ENCODE measurements at places on chromosomes 13 and 19. TPM values are rescaled to one million over a fixed set of nuclear protein-coding genes. Genes with fewer than 3 reads are reported as not detected.
A peak's percentile ranks its signal among the peaks of the same experiment; 100 is the strongest.

C19orf25 gene
- 40.5 TPM for total RNA-seq

DNA sequence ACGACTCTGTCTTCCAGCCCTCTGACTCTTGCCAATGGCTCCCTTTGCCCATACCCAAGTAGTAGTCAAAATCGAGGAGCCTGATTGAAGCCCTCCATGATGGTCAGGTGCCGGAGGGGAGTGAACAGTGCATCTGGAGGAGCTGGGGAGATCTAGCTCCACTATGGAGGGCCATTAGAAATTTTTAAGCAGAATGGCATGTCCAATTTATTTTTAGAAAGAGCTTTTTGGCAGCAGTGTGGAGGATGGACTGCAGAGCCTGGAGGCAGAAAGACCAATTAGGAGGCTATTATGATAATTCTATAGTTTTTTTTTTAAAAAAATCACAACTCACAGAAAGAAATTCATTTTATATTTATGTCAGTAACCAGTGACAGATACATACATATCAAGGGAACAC lies 92.7 kb upstream of the SLC7A1 start:
- DNase-seq, result no peak
- no peaks in the 10 kb centered on the region for H3K27me3 ChIP-seq
- H3K4me3 ChIP-seq, result no peak overlapping the region
- no peak overlapping the region for H3K27ac ChIP-seq

DNA sequence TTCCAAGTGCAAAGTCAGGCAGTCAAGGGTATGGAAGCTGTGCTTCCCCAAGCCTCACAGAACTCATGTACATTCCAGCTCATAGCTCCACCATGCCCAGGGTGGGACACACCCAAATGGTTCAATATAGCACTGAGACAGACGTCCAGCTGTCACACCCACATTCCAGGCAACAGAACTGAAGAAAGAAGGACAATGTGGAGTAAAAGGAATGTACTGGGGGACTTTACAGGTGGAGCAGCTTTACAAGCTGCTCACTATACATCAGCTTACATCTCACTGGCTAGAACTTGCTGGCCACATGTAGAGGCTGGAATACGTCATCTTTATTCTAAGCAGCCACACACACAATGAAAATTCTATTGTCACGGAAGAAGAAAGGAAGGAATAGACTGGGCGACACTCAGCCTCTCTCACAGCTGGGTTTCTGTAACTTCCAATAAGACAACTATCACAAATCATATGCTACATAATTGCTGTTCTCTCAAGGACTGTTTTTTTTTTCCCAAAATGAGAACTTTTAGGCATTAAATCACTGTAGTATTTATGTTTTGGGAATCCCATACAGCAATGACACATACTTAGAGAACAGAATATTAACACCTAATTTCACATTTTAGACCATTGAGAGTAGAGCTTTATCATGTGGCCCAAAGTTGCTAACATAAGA lies 86.1 kb downstream of the KLF12 start:
- H3K4me3 ChIP-seq, result no peak overlapping the region
- peaks cover 14% of the 10 kb centered on the region for H3K4me1 ChIP-seq
- H3K36me3 ChIP-seq, result no peaks in the 10 kb centered on the region
- H3K27me3 ChIP-seq, result no peaks in the 10 kb centered on the region
- peak overlapping the region; percentile 49 for H3K27ac ChIP-seq

IGFL2 gene
- total RNA-seq, result 1.3 TPM

CBARP gene
- total RNA-seq, result 7.0 TPM

DNA sequence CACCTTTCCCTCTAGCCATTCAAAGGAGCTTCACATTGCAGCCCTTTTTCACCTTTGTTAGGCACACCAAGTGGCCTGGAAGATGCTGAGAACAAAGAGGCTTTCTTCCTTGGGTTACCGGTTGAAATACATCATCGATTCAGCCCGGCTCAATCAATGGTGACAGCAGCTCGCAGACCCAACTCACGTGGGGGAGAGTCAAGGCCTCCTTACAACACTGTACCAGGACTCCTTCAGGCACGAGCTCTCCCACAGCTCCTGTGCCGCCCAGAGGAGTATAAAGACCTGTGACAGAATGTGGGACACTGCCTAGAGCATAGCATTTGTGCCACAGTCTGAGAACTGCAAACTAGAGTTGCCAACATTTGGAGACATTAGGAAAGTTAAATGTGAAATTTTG lies 3.9 kb upstream of the LRRC63 start:
- no peak for DNase-seq
- H3K4me1 ChIP-seq, result peaks cover 6% of the 10 kb centered on the region
- no peaks in the 10 kb centered on the region for H3K36me3 ChIP-seq
- no peak overlapping the region for H3K27ac ChIP-seq
- H3K27me3 ChIP-seq, result peaks cover 31% of the 10 kb centered on the region

NRTN gene
- total RNA-seq, result 0.75 TPM

DNA sequence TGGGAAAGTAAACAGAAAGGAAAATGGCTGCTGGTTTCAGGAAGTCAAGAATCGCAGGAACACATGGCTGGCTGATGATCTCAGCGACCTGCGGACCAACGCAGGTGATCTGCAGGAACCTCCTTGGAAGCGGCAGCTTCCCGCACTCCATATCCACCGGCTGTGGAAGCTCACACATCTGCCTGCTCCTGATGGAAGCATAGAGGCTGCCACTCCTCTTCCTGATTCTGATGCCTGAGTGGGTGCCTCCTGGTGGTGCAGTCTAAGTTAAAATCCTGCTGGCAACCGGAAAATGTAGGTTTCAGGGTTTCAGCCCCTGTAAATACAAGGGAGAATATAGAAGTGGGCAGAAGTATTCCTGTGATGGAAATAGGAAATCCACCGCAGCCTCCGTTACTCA lies 75.5 kb downstream of the TNFSF13B start:
- no peaks in the 10 kb centered on the region for H3K36me3 ChIP-seq
- H3K27me3 ChIP-seq, result peaks cover 89% of the 10 kb centered on the region
- no peaks in the 10 kb centered on the region for H3K4me1 ChIP-seq
- no peak for DNase-seq
- H3K27ac ChIP-seq, result no peak overlapping the region

- no peak for DNase-seq
- H3K36me3 ChIP-seq, result no peaks in the 10 kb centered on the region
- no peaks in the 10 kb centered on the region for H3K4me1 ChIP-seq
- no peak overlapping the region for H3K4me3 ChIP-seq
Measured at GRCh38 chr19:18781885-18782527, 9.1 kb downstream of the COMP start.

MED25 gene
- total RNA-seq, result 43.2 TPM

PLK5 gene
- 0.22 TPM for total RNA-seq

CGB1 gene
- total RNA-seq, result not detected

- no peak for DNase-seq
- H3K36me3 ChIP-seq, result no peaks in the 10 kb centered on the region
- no peaks in the 10 kb centered on the region for H3K27me3 ChIP-seq
- no peak overlapping the region for H3K27ac ChIP-seq
- H3K4me1 ChIP-seq, result peaks cover 13% of the 10 kb centered on the region
Measured at GRCh38 chr19:37907735-37908455, 887 bp downstream of the SIPA1L3 start.
